ENCODE measurements at places on chromosomes 5 and 9. TPM values are rescaled to one million over a fixed set of nuclear protein-coding genes. Genes with fewer than 3 reads are reported as not detected.

RFESD gene
- 3.1 TPM for total RNA-seq

IFNA17 gene
- not detected for total RNA-seq

TTC23L gene
- not detected for total RNA-seq

SLC6A7 gene
- not detected for total RNA-seq

PCDHA2 gene
- 0.10 TPM for total RNA-seq

LCNL1 gene
- total RNA-seq = not detected

KLHL3 gene
- 1.2 TPM for total RNA-seq

OR1J2 gene
- total RNA-seq = not detected

ARL14EPL gene
- 0.07 TPM for total RNA-seq

DCP2 gene
- total RNA-seq = 21.4 TPM

ACOT12 gene
- not detected for total RNA-seq

SPINK4 gene
- total RNA-seq = not detected

PCDHGC4 gene
- total RNA-seq = 0.44 TPM

RAB24 gene
- 27.0 TPM for total RNA-seq
